ENCODE measurements at places on chromosomes 13 and 19. TPM values are rescaled to one million over a fixed set of nuclear protein-coding genes. Genes with fewer than 3 reads are reported as not detected.

DNA sequence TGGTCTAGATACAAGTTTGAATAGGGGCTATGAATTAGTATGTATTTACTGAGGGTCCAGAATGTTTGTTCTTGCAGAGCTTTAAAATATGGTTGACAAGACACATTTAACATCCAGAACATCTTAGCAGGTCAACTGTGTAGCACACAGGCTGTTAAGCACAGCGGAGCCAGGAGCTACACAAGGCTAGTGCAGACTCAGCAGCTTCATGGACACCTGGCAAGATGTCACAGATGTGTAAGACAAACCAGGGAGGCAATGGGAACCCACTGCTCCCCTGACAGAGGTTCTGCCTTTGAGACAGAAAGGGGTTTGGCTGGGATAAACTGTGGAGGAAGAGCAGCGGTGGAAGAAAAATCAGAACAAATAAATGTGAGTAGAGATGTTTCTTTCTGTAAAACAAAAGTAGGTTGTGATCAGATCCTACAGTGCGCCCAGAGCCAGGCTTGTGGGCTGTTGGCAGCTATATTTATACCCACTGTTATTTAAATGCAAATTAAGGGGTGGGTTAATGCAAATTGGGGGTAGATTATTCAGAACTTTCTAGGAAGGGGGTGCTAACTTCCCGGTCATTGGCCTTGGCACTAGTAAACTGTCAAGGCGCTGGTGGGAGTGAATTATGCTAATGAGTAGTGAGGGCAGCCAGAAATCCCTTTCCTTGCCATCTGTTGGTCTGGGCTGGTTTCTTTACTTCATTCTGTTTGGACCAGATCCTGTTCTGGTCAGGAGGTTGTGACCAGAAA is 33.0 kb downstream of the MIPEP start:
- no peak for DNase-seq

- DNase-seq = no peak
Measured at GRCh38 chr19:5455367-5456129, at the start of gene ZNRF4. Gene ZNRF4 (plus strand): TSS chr19:5455417. CDS start chr19:5455492, 75 bp downstream.

- no peak for DNase-seq
Measured at GRCh38 chr19:29311191-29311790, 98.3 kb upstream of the UQCRFS1 start.

- DNase-seq = peak; percentile 72
Measured at GRCh38 chr19:11130824-11131455, 24.6 kb downstream of the SPC24 start.

DNA sequence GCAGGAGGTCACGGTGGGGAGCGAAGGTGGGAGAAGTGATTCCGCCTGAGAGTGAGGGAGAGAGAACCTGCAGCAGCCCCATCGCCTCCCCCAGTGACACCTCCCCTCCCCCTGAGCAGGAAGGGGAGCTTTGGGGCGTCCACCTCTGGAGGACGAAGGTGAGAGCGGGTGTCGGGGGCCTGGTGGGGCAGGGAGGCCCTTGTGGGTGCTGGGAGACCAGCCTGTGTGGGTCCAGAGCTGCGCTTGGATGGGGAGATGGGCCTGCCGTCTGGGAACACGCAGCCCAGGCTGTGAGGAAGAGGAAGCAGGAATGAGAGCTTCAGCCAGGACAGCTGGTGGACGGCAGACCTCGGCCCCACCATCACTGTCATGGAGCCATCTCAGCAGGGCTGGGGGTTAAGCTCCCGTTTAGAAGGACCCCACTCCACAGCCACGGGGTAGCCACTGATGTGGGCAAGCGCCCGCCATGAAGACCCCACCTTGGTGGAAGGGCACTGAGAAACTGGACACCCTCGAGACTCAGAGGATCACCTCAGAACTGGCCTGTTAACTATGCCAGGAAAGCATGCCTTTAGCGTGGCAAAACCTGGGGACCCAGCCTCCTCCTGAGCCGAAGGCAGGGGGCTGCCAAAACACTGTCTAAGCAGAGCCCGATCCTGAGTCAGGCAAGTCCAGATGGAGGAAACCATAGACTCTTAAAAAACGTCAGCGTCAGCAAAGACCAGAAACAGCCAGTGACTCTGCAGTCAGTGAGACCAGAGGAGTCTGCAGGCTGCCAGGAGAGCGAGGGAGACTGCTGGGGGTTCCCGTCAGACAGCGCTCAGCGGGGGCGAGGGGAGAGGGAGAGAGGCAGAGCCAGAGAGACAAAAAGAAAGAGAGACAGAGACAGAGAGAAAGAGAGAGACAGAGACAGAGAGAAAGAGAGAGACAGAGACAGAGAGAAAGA is 6.4 kb upstream of the PROZ start:
- peak; percentile 16 for DNase-seq

DNA sequence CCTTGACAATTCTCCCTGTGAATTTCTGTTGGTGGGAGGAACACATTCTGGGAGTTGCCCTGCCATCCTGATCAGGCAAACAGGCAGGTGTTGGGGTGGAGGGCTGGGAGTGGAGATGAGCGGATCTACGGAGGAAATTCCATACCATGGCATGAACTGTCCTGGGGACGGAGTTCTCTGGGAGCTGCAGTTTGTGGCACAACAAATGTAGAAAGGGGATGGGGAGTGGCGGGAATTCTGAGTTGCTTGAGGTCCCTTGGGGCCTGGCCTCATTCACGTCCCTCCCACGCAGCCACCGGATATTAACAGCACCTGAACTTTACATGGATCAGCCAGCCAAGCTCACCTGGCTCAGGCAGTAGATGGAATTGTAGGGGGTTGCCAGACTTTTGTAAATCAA is 70.0 kb downstream of the CHST8 start:
- DNase-seq = no peak

DNA sequence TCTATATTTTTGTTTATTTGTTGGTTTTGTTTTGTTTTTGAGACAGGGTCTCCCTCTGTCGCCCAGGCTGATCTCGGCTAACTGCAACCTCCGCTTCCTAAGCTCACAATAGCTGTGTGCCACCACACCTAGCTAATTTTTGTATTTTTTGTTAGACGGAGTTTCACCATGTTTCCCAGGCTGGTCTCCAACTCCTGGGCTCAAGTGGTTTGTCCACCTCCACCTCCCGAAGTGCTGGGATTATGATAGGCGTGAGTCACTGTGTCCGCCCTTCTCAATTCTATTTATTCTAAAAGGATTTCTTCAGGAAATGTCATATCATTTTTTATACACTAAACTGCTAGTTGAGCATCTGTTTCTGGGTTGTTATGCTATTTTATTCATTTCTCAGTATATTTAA is 1206.0 kb downstream of the OLFM4 start:
- DNase-seq = no peak

- DNase-seq = peak; percentile 56
Measured at GRCh38 chr19:6518145-6518911, 12.5 kb upstream of the TNFSF9 start.

GRCh38 chr13:77323858-77324257 is 3.0 kb downstream of the MYCBP2 start:
- DNase-seq = no peak

DNA sequence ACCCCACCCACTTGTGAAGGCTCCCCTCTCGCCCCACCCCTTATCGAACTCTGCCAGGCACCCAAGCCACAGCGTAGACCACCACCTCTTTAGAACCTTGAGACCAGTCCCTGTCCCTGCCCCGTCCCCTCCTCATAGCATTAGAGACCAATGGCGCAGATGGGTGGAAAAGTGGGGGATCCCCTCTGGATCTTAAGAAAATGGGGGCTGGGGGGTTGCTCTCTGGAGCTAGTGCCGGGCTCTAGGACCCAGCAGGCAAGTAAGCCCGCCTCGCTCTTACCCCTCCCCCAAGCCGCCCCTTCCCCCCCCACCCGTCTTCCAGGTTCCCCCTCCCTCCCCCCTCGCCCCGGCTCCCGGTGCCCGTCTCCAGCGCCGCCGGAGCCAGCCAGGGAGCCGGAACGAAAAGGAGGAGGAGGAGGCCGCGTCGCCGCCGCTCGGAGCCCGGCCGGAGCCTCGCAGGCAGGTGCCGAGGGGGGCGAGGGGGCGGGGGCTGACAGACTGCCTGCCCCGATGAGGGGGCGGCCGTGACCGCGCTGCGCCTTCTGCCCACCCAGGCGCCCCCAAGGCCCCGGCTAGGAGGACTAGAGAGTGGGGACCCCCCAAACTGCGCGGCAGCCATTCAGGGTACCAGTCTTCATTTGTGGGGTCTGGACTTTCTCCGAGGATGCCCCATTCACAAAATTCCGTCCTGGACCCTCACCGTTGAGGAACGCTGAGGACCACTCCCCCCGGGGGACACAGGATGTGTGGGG is at the start of gene SPRED3:
SPRED3 (plus strand) TSS at position 349 of the 752 bp plus-strand sequence. CDS start 1,606 bp downstream, outside the sequence.
- DNase-seq = no peak

Gene PSG1
- not detected for total RNA-seq

Gene ATP7B
- 0.78 TPM for total RNA-seq

Gene GGN
- total RNA-seq = 0.40 TPM

Gene ZNF296
- total RNA-seq = 5.4 TPM

Gene MARCHF2
- total RNA-seq = 20.8 TPM

Measured in activated CD4-positive, alpha-beta memory T cell treated with anti-CD3 and anti-CD28 coated beads, Interleukin-2, amount 10 ng/mL, durations not matched to agents 7 days and 5 days (primary cell).